B cell (primary cell): ENCODE measurements at places on chromosomes 2 and 18. TPM values are rescaled to one million over a fixed set of nuclear protein-coding genes. Genes with fewer than 3 reads are reported as not detected.

DNA sequence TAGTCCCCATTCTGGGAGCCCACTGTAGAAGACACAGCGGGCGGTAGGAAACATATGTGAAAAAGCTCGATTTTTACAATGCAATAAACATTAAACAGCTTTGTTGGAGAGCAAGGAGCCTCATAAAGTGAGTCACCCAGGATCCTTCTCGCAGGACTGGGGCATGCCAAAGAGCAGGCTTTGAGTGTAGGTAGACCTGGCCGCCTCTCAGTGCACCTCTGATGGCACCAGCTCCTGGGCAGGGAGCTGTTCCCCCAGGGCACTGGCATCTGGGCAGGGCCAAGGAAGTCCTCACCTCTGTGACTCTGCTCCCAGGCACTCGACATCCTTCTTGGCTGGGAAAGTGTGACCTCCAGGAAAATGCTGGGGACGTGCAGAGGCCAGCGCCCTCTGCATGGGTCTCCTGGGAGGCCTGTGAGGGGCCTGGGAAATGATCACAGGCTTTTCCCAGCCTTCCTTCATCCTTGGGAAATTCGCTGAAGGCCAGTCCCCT, 94.2 kb downstream of the POLR1A start:
- H3K27me3 ChIP-seq, result no peaks in the 10 kb centered on the region
- no peak overlapping the region for H3K4me3 ChIP-seq
- no peak overlapping the region for H3K27ac ChIP-seq
- no peak for DNase-seq
- peaks cover 19% of the 10 kb centered on the region for H3K4me1 ChIP-seq

DNA sequence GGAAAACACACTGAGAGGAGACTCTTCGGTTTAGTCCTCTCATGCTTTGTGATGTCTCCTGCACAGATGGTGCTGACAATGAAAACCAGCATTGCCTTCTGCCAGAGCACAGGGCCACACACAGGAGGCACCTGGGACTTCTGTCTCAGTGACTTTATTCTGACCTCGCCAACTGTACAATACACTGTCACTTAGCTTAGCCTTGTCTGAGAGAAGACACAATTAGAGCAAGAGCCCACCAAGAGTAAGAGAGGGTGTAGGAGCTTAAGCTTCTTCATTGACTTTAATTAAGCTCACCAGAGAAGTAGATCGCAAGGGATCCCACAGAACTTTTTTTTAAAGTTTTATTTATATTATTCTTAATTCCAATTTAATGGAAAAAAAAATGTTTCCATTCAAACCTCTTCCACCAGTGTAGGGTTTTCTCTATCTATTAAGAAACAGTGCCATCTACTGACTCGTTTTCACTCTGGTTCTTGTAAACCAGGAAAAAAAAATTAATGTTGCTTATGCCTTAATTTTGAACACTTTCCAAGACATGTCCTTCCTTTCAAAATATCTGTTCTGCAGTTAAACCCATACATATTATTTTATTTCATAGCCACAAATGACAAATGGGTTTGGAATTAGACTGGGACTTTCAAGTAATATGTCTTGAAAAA, 42.4 kb upstream of the DDX18 start:
- no peak overlapping the region for H3K27ac ChIP-seq
- no peaks in the 10 kb centered on the region for H3K4me1 ChIP-seq
- no peaks in the 10 kb centered on the region for H3K36me3 ChIP-seq
- DNase-seq, result no peak
- H3K27me3 ChIP-seq, result no peaks in the 10 kb centered on the region
- no peak overlapping the region for H3K4me3 ChIP-seq

DNA sequence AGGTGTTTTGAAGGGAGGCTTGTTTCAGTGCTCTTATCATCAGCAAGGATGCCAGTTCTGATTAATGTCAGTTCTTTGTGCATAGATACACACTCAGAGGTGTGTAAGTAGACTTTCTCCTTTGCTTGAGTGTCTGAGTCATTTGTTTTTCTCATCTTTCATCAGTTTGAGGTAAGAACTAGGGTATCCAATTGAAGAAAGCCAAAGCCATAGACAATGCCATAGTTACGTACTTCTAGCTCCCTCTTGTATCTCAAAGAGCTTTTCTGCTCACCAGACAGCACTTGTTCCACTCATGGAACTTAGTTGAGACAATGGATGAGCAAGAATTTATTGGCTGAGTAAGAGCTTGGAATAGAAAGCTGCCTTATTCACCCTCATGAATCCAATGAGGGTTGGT, 520.1 kb downstream of the PIK3C3 start:
- H3K4me3 ChIP-seq, result no peak overlapping the region
- DNase-seq, result no peak
- no peaks in the 10 kb centered on the region for H3K27me3 ChIP-seq
- H3K36me3 ChIP-seq, result no peaks in the 10 kb centered on the region

Gene DNAH6
- 0.01 and 0.30 TPM in 2 replicates for polyA plus RNA-seq

Gene ACAA2
- 6.1 and 10.6 TPM in 2 replicates for polyA plus RNA-seq

Gene ASB18
- polyA plus RNA-seq, result not detected in 2 replicates
